NCI-H187 treated with DMSO at 0.1 percent for 48 hours (cell line): ENCODE measurements at places on chromosomes 1 and 21.

GRCh38 chr1:8712413-8713231 lies 104.8 kb downstream of the RERE start:
- peak; percentile 78 for DNase-seq

DNA sequence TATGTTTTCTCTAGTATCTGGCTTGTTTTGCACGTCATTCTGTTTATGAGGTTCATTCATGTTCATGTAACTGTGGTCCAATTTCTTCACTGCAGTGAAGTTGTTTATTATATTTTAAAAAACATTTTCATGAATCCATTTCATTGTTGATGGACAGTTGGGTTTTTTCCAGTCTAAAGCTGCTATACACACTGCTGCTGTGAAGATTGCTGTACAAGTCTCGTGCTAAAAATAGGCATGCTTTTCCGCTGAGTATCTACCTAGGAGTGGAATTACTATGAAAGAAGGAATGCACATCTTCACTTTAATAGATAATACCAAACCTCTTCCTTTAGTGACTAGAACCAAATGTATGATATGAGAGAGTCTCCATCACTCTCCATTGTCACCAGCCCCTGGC lies 49.0 kb upstream of the ETS2 start:
- no peak for DNase-seq

GRCh38 chr1:245485996-245486395 lies 331.2 kb downstream of the KIF26B start:
- DNase-seq: no peak

GRCh38 chr1:45205011-45205909 lies 1.1 kb downstream of the ZSWIM5 start:
- peak; percentile 9 for DNase-seq

- DNase-seq: no peak
These were observed 64.4 kb upstream of the TLR5 start for GRCh38 chr1:223207293-223208066.

GRCh38 chr1:44701141-44701573 lies 26.6 kb downstream of the ARMH1 start:
- no peak for DNase-seq

- no peak for DNase-seq
These were observed 99.8 kb downstream of the MRPL39 start for GRCh38 chr21:25507522-25507921.

GRCh38 chr1:153763365-153764225 lies 11.6 kb upstream of the SLC27A3 start:
- DNase-seq: no peak

GRCh38 chr1:175287377-175287776 lies 94.8 kb upstream of the KIAA0040 start:
- DNase-seq: no peak

- DNase-seq: no peak
These were observed 12.1 kb upstream of the PROK1 start for GRCh38 chr1:110438893-110439292.

DNA sequence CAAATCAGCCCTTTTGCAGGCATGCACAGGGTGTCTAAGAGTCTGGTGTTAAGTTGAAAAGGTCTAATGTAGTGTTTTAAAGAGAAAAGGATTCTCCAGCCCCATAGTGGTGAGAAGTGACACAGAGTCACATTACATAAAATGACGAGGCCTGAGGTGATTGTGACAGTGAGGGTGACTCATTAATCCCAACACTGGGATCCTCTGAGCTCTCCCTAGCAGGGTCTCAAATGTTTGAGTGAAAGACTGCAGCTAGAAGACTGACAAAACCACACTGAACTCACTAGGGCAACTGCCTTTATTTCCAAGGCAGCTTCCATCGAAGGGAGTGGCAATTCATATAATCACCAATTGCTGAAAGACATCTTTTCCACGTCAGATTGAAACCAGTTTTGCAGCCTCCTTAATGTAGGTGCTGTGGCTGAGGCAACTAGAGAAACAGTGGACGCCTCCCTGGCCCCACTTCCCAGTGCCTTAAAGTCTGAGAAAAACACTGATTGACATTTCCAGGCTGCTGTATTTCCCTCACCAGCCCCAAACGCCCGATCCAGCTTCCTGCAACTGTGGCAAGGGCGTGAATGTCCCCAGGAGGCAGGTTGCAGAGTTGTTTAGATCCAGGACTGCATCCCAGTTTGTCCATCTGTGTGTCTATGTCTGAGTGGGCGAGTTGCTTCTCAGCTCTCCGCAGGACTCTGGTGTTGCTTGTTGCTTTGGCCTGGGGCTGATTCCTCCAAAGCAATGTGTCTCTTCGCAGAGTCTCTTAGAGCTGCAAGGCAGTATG lies 81.4 kb downstream of the RUNX1 start:
- DNase-seq: no peak

DNA sequence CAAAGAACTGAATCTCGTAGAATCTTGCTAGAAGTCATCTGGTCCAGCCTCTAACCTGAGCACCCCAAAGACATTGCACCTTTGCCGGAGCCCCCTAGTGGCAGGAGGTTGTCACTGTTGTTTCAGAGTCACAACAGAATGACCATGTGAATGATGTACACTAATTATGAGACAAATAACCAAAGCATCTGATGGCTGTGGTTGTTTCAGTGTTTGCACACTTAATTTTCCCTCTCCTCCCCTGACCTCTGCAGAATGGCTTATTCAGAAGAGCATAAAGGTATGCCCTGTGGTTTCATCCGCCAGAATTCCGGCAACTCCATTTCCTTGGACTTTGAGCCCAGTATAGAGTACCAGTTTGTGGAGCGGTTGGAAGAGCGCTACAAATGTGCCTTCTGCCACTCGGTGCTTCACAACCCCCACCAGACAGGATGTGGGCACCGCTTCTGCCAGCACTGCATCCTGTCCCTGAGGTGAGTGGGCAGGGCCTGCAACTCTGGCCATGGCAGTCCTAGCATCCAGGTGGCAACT lies 26.4 kb downstream of the TRAF5 start:
- DNase-seq: no peak

- no peak for DNase-seq
These were observed 3.1 kb upstream of the S100A8 start for GRCh38 chr1:153393926-153394325.

- no peak for DNase-seq
These were observed 9.8 kb downstream of the BTG3 start for GRCh38 chr21:17602874-17603273.

- no peak for DNase-seq
These were observed 490.5 kb upstream of the CHRM3 start for GRCh38 chr1:238895911-238896310.

DNA sequence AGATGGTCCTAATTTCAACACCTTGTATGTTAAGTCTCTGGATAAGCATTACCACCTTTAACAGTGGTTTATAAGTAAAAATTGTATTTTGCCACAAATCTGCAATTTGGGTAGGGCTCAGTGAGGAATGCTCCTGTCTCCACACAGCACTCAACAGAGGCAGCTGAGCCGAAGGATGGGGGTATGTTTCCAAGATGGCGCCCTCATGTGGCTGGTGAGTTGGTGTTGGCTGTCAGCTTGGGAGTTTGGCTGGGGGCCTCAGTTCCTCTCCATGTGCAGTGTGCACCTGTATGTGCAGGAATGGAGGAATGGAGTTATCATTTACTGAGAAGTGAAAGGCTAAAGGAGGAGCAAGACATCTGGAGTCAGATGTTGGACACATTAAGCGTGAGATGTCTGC lies 136.8 kb downstream of the GABPA start:
- no peak for DNase-seq

DNA sequence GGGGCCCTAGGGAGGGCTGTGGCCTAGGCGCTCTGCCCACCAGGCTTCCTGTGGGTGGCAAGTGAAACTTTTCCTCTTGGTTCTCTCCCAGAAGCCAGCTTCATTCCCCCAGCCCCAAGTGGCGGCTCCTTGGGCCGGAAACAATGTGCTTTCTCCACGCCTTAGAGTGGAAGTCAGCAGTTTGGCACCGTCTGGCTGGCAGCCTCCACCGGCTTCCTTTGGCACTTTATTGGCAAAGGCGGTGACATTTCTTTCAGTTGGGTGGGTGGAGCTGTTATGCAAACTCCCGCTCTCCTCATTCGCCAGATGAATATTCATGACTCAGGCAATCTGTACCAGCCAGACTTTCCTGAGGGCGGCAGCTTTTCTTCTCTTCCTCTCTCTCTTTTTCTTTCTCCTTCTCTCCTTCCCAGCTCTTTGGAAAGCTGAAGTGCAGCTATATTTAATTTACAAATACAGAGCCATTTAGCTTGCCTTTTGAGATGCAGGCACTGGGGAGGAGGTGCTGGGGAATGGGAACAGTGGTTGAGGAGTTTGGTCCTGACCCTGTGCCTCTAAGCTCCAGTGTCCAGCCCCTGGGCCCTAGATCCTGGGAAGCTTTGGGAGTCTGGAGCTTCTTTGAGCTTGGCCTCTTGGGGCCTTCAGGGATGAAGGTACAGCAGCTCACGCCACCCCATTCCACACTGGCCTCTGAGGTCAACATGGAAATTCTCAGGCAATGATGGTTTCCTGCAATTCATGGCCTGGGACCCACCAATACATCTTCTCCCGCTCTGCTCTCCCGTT lies 67.8 kb upstream of the POU3F1 start:
- DNase-seq: no peak
